ENCODE measurements at places on chromosomes 16 and 17. TPM values are rescaled to one million over a fixed set of nuclear protein-coding genes. Genes with fewer than 3 reads are reported as not detected.

GRCh38 chr17:78665952-78666920, 89.0 kb upstream of the DNAH17 start:
- no peak for DNase-seq

GRCh38 chr17:6786618-6787017, 10.6 kb downstream of the FBXO39 start:
- DNase-seq: no peak

The PIPOX gene
- total RNA-seq: 8.7 TPM

The KRT24 gene
- not detected for total RNA-seq

- DNase-seq: no peak
Observed at GRCh38 chr16:6483469-6484033, 849.1 kb upstream of the RBFOX1 start.

DNA sequence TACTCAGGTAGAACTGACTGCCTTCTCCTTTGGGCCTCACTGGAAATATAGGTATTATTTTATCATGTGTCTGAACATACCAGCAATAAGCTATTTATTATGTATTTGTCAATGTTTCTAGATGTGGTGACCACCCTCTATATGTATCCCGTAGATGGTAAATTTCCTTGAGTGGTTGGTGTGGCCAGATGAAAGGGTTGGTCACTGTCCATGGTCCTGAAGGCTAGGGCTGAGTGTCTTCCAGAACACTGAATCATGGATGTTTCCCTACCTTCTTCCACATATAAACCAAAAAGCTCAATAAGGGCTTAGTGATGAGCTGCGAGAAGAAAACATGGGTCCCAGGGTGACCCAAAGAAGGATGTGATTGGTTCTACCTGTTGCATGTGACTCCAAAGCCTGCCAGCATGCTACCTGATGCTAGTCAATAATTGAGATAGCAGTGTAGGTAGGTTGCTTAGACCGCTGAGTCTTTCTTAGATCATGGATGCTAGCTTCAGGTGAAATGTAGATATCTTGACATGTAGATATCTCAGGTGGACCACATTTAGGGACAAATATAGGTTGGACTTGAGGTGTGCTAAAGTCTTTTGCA, 150.3 kb downstream of the ASIC2 start:
- DNase-seq: no peak

- DNase-seq: no peak
Observed at GRCh38 chr16:87837627-87838289, 31.5 kb downstream of the SLC7A5 start.

DNA sequence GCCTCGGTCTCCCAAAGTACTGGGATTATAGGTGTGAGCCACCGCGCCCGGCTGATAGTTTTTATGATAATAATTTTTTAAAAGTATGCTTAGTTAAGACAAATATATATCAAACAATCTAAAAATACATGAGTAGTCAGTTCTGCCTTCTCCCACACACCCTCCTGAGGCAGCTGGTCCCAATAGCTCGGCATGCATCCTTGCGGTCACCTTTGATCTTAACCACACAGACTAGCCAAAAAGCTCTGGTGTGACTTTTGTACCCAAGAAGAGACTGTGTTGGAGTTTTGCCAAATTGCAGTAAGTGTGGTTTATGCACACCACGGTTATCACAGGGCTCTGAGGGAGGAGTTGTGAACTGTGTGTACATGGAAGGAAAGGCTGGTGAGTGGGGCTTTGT, 25.6 kb downstream of the ATP6V0A1 start:
- DNase-seq: no peak

GRCh38 chr16:56607109-56607618, 1.2 kb upstream of the MT2A start:
- no peak for DNase-seq

The PEX12 gene
- 4.8 TPM for total RNA-seq

GRCh38 chr17:1617620-1618174, 10.9 kb downstream of the SLC43A2 start:
- DNase-seq: no peak

The RAMP2 gene
- not detected for total RNA-seq

DNA sequence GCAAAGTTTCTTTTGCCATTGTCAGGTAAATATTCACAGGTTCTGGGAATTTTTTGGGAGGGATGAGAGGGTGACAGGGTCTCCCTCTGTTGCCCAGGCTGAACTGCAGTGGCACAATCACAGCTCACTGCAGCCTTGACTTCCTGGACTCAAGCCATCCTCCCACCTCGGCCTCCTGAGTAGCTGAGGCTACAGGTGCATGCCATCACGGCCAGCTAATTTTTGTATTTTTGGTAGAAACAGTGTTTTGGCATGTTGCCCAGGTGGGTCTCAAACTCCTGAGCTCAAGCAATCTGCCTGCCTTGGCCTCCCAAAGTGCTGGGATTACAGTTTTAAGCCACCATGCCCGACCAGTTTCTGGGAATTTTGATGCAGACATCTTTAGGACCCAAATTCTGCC, 53.0 kb downstream of the IQCK start:
- no peak for DNase-seq

DNA sequence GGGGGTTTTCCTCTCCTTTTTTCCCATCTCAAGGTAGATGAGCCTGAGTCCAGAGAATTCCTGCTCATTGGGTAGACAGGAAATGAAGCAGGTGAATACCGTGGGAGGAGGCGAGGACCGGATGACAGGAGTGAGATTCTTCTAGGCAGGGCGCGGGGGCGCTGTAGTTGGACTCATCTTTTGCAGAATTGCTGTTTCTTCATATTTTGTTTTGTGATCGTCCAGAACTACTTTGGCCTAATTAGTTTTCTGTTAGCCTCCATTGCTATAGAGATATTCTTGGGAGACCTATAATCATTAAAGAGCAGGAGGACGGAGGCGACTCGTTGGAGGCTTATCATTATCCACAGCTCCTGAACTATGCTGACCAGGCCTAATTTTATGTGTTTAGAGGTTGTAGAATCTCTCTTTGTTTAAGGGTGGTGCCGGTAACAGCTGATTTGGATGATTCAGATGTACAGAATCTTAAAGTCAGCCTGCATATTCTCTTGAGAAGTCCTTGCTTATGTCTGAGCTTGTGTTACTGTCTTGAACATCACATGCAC, 650 bp downstream of the ATP6V0A1 start:
- DNase-seq: no peak

The CA7 gene
- not detected for total RNA-seq

GRCh38 chr16:6725634-6726331, 606.9 kb upstream of the RBFOX1 start:
- no peak for DNase-seq

DNA sequence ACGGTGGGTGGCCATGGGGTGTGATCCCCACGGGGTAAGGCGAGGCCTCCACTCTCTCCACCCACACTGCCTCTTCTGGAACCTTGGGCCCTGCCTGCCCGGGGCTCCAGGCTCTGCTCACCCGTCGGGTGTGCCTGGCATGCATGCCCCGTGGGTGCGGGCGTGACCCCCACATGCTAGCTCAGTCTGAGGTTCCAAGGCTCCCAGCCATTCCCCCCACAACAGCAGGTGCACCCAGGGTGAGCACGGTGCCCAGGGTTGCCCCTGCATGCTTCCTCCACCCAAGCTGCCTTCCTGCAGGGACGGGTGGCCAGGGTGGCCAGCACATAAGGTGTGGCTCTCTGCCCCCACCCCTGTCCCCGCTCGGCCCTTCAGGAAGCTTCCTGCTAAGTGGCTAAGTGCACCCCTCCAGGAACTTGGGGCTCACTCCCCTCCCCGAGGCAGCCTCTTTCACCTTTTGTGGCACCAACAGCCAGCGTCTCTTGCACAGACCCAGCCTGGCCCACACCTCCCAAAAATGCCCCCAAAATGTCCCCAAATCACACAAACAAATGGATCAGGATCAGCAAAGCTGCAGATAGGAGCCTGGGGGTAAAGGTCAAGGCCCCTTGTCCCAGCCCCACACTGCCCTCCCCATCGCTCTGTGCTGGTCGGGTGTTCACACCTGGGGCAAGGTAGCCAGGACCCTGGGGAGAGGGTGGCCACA, 21.4 kb upstream of the PVALEF start:
- no peak for DNase-seq

GRCh38 chr16:54281535-54282201, 4.9 kb downstream of the IRX3 start:
- DNase-seq: no peak

DNA sequence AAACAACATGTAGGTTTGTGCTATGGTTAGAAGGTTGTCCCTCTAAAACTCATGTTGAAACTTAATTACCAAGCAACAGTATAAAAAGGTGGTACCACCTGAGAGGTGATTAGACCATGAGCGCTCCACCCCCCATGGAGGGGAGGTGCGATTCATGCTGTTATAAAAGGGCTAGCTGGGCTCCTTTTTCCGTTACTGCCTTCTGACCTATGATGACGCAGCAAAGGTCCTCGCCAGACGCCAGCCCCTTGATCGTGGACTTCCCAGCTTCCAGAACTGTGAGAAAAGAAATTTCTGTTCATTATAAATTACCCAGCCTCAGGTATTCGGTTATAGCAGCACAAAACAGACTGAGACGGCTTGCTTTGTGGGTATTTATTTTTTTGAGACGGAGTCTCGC, 167.8 kb downstream of the SNX29 start:
- DNase-seq: no peak

DNA sequence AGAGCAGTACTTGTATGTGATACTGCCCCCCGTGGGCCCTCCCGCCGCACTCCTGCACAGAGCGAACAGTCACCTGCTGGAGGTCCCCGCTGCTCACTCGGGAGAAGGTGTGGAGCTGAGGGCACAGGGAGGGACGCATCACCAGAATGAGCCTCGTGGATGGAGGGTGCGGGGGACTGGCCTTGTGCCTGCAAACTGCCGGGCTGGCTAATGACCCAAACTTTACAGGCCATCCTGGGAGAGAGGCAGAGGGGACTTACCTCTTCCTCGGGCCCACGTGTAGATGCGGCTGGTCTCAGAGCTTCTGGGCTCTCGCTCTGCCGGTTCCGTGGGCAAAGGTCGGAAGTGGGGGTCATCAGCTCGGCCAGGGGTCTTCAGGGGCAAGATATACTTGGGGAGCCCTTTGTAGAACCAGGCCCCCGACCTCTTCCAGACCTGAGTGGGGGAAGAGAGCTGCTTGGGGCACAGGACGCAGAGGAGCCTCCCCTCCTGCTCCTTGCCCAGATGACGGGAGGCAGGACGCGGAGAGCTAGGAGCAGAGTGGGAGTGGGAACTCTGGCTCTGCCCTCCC, 65.5 kb upstream of the DOC2B start:
- no peak for DNase-seq

The ZNRF1 gene
- total RNA-seq: 2.8 TPM
